ENCODE measurements at places on chromosomes 4 and X.
A peak's percentile ranks its signal among the peaks of the same experiment; 100 is the strongest.

- DNase-seq = no peak
Measured at GRCh38 chr4:74522251-74522991, 77.5 kb downstream of the AREG start.

DNA sequence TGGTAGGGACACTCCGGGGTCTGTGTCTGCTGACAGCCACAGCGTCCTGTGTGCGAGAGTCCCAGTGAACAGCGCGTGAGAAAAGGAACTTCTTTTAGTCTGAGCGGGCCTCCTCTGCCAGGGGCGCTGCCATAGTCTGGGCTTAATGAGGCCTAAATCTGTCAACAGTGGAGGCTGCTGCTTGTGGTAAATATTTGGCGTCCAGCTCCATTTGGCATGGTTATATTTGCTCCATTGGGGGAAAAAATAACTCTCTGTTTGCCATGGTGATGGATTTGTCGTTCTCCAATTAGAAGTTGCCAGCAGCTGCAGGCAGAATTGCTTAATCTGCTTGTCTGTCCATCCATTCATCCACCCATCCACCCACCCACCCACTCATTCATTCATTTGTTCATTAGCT is 71.4 kb upstream of the PSAPL1 start:
- no peak for DNase-seq

- DNase-seq = no peak
Measured at GRCh38 chrX:107750861-107751445, 24.6 kb downstream of the TSC22D3 start.

DNA sequence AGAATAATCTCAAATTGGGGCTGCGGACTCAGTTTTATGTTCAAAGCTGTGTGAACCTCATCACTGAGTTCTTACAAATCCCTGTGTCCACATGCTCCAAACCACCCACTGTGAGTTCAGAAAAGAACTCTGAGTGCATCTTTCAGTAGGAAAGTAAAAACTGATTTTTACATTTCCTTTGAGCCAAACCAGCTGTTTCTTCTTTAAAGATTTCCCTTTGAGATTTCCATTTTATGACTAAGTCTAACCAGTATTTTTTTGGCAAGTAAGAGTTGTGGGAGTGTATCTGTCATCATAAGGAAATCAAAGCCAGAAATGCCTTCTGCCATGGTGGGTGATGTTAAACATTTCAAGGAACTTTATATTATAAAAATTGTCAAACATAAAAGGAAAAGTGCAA is 100.0 kb downstream of the TET2 start:
- no peak for DNase-seq

GRCh38 chrX:23373129-23373804 is 38.6 kb downstream of the PTCHD1 start:
- no peak for DNase-seq

- DNase-seq = no peak
Measured at GRCh38 chrX:64230123-64230970, at the start of gene ASB12. Gene ASB12 (minus strand): TSS chrX:64230607. CDS start chrX:64225650, 4,957 bp downstream.

DNA sequence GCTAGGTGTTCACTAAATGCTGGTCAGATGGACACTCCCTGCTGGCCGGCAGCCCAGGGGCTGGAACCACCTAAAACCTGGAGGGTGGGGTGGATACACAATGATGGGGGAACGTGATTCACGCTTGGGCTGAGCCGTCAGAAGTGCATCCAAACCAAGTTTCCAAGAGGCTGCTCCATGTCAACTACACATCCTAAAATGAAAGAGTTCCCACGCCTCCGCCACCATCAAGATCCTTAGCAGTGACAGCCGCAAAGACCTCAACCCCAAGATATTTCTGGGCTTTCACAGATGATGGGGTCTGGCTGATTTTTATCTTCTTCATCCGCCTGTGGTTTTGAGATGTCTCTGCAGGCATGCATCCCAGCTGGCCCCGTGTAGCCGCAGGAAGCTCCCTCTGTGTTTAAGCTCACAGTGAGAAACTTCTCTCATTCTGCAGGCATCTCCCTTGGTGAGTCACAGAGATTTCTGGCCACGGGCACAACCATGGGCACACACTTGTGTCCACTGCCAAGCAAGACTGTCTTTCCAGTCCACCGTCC is 84.4 kb downstream of the HTRA3 start:
- no peak for DNase-seq

DNA sequence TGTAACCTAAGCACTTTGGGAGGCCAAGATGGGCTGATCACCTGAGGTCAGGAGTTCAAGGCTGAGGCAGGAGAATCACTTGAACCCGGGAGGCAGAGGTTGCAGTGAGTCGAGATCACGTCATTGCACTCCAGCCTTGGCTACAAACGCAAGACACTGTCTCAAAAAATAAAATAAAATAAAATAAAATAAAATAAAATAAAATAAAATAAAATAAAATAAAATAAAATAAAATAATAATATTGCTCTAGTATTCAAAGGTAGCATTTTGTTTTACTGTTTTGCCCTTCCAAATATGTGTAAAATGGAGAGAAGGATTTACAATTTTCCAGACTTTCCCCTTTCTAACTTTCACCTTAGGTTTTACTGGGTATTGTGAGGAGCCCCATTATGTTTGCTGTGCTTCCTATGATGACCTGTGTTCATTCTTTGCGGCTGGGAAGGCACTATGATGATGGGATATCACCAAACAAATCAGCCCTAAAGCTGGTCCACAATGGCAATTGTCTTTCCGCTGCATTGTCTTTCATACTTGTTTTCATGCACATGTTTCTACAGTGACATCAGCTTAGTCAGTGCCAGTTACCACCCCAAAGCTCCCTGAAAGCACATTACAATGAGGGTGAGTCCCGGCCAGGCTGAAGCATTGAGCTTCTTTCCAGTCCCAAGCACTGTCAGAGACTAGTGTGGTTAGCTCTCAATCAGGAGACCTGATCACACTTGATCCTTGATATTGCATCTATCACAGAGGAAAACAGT is 50.8 kb downstream of the DTHD1 start:
- no peak for DNase-seq

- DNase-seq = no peak
Measured at GRCh38 chrX:133364196-133364595, 51.1 kb downstream of the GPC4 start.

GRCh38 chr4:153022241-153022715 is 86.2 kb downstream of the FHDC1 start:
- no peak for DNase-seq

DNA sequence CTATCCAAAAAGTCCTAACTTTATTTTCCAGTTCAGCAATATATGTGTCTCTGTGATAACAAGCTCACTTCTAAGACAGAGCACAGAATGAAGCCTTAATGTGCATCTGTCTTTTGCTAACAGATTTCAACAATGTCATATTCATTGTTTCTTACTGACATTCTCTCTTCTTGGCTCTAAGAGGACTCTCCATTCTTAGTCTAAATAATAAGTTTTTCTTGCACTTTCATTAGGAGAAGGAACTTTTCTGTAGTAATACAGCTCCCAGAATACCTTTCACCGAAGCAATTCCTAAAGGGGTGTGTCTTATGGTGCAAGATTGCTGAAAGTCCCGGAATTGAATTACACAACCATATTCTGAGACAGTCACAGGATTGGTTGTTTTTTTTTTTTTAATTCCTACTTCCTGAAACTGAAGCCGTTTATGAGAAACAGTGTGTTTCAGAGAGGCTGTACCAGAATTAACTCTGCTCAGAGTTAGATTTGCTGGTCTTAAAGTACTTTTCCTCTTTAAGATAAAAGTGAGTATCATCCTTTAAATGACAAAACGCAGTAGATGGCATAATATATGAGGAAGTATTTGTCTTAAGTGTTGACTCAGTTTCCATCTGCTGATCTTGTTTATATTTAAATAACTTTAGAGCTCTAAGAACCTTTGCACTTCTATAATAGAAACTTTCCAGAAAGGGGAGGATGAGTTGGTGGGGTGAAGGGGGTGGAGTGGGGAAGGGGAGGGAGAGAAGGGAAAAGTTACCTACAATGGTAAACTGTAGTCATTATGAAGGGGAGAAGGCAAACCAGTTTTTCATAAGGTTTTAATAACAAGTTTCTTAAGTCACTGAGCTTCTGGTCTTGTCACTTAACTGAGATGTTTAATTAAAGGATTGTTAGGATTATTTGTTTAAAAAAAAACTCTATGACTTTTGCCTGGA is at the start of gene ALPK1:
Gene ALPK1 (plus strand): TSS at position 421 of the 932 bp plus-strand sequence.
- no peak for DNase-seq

- DNase-seq = no peak
Measured at GRCh38 chr4:185576314-185576961, 41.1 kb upstream of the PDLIM3 start.

- DNase-seq = peak; percentile 46
Measured at GRCh38 chr4:75289914-75290582, 224.2 kb downstream of the RCHY1 start.

GRCh38 chr4:100162027-100162685 is 28.1 kb downstream of the DDIT4L start:
- DNase-seq = no peak

DNA sequence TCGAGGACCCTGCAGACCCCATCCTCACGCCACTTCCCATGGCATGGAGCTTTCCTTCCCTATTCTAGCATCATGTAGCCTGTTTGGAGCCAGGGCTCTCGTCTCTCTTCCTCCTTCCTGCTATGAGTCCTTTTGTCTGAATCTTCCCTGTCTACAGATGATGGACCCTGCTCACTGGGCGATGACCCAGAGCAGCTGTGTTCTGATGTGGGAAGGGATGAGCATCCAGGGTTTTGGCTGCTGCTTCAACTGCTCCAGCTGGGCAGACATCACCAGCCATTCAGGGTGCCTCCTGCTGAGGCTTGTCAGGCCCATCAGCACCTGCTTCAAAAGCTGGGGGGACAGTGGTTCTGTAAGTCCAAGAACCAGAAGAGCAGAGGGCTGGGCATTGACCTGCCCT is 3.2 kb upstream of the CCKAR start:
- no peak for DNase-seq

DNA sequence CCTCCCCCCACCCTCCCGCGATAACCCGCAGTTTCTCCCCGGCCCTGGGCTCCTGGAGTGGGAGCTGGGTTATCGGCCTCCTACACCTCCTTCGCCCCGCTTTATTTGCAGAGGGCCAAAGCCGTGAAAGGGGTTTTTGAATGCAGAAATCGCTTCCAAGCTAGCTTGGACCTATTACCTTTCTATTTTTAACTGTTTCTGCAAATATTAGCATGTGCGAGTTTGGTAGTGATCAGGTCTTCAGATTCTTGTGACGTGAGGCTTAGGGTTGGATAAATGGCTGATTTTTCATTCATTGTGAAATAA is 1.3 kb downstream of the USP9X start:
- DNase-seq = no peak

DNA sequence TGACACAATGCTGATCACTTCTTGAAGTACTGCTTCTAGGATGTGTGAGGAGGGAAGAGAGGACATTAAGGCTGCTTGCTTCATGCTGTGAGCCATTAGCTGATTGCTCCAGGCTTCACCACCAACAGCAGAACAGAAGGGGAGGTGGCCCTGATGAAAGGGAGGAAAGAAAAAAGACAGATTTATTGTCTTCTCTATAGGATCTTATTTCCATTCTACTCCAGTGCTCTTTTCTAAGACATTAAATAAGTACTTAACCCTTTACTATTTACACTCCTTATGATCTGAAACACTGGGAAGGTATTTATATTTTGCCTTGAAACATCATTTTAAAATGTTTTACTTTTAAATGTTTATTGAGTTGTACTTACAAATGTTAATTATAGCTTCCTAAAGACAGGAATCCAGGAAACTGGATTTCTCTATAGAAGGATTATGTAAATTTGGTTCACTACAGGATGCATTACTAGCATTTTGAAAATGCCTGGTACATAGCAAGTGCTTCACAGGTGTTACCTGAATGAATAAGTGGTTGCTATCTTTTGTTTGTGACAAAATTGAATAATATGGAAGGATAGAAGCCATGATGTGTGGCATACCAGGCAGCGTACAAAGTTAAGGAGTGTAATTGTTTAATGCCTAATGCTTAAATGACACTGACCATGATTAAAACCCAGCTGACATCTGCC is 680.9 kb upstream of the ATOH1 start:
- no peak for DNase-seq

- no peak for DNase-seq
Measured at GRCh38 chr4:172707622-172708021, 461.0 kb upstream of the GALNT7 start.

GRCh38 chr4:94351319-94351718 is 8.7 kb upstream of the HPGDS start:
- DNase-seq = no peak

DNA sequence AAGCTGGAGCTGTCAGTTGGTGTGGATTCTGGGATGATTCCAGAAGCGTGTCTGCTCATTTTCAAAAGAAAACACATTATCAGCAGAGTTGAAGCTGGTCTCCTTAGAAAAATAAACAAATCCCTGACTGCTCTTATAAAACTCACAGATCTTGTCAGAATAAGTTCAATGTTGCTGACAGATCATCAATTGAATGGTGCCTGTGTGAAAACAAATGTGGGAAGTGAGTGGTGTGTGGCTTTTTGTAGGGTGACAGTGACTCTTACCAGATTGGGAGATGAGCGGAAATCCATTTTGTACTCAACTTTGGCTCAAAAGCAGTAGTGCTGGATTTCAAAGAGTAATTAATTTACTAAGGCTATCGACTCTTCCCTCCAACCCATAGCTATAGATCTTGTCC is 807.8 kb downstream of the RAPGEF2 start:
- DNase-seq = no peak

DNA sequence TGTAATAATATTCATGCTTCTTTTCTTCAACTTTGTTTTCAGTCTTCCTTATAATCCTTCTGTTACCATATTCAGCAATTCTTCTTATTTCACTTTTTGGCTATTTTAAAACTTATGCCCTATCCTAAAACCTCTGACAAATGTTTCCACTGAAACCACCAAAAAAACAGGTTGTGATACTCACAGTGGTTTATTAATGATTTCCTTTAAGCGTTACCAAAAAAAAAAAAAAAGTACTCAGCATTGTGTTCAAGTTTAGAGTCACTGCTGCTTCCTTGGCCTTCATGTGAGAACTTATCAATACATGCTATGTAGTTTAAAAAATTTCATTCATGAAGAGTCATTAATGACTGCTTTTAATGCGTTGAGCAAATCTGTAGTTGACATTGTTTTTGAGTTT is 35.4 kb upstream of the UGT2A3 start:
- DNase-seq = no peak

Data from D341Med (cell line).